ENCODE measurements at places on chromosomes 16 and 17.

GRCh38 chr17:33266116-33266515 is 27.0 kb downstream of the ASIC2 start:
- DNase-seq: no peak

- peak; percentile 7 for DNase-seq
Measured at GRCh38 chr16:10168258-10168657, 14.0 kb downstream of the GRIN2A start.

DNA sequence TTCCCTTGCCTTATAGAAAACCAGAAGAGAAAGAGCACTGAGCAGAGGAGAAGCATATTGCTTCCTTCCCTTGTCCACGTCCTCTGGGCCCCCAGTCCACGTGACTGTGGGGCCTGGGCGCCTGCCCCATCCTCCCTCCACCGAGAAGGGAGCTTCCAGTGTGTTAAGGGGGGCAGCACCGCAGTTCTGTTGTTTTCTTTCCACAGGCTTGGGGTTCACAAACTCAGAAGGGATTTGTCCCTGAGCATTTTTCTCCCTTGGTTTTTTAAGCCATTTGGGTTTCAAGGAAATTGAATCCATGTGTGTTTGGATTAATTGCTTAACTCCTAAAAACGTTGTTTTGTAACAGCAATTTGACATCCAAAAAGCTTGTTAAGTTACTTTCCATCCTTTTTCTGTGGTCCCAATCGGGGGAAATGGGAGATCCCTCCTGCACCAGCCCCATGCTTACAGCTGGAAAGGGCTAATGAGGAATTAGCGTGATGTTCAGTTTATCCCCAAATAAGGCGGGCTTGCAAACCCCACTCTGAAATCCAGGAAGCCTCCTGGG is 347.5 kb upstream of the TNRC6C start:
- no peak for DNase-seq

GRCh38 chr17:18070861-18071340 is 16.8 kb upstream of the DRG2 start:
- DNase-seq: no peak

GRCh38 chr16:70465999-70466804 is 11.8 kb downstream of the FCSK start:
- DNase-seq: no peak
